ENCODE measurements at places on chromosomes 5 and 9. TPM values are rescaled to one million over a fixed set of nuclear protein-coding genes. Genes with fewer than 3 reads are reported as not detected.
A peak's percentile ranks its signal among the peaks of the same experiment; 100 is the strongest.

- no peak for DNase-seq
Measured at GRCh38 chr5:133749331-133749985, 137.1 kb upstream of the FSTL4 start.

DNA sequence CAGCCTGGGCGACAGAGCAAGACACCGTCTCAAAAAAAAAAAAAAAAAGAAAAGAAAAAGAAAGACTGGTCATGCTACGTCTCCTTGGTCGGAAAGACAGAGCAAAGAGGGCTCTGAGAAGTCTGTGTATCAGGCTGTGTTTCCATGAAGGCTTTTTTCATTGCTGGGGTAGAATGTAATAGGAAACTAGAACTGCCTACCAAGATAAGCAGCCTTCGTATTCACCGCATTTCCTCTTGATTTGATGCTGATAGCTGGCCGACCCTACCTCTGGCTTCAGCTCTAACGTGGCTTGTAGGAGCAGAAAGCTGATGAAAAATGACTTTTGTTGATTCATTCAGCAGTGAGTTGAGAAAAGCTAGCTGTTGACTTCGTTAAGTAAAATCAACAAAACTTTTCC is 17.4 kb downstream of the SLC1A3 start:
- DNase-seq, result no peak

DNA sequence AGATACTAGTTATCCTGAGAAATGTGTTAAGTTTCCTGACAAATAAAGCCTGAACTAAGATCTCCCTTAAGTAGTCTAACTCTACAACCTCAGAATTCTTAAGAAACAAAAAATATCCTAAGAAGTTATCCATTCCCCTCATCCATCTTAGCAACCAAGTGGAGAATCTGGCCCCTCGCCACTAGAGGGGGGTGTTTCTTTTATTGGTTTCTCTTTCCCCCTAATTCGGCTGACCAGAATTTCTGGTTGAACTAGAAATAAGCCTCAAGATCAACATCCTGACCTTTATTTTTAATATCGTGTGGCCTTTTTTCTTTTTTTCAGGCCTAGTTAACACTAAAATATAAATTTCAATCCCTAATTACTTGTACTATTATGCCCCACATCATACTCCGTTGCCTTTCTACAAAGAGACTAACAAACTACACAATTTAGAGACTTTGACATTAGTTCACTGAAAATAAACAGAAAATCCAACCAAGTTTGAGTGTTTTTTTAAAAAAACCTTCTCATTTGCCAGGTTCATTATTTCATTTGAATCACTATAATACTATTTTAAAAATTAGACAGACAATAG is 14.3 kb upstream of the NR4A3 start:
- peak; percentile 64 for DNase-seq

GRCh38 chr5:32961059-32961415 is 249.9 kb downstream of the NPR3 start:
- DNase-seq, result no peak

The KCTD16 gene
- total RNA-seq, result 16.9 TPM

- no peak for DNase-seq
Measured at GRCh38 chr5:142032747-142033631, 20.2 kb upstream of the GNPDA1 start.

DNA sequence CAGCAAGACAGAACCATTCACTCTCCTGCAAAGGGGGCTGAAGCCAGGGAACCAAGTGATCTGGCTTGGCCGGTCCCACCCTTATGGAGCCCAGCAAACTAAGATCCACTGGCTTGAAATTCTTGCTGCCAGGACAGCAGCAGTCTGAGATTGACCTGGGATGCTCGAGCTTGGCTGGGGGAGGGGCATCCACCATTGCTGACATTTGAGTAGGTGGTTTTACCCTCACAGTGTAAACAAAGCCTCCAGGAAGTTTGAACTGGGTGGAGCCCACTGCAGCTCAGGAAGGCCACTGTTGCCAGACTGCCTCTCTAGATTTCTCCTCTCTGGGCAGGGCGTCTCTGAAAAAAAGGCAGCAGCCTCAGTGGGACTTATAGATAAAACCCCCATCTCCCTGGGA is 60.5 kb downstream of the TNFSF8 start:
- DNase-seq, result no peak

- DNase-seq, result no peak
Measured at GRCh38 chr5:179120951-179121666, 60.9 kb downstream of the ZNF354C start.

The SPATA31D4 gene
- total RNA-seq, result not detected

The IL9 gene
- total RNA-seq, result not detected

The LRRC19 gene
- total RNA-seq, result not detected

DNA sequence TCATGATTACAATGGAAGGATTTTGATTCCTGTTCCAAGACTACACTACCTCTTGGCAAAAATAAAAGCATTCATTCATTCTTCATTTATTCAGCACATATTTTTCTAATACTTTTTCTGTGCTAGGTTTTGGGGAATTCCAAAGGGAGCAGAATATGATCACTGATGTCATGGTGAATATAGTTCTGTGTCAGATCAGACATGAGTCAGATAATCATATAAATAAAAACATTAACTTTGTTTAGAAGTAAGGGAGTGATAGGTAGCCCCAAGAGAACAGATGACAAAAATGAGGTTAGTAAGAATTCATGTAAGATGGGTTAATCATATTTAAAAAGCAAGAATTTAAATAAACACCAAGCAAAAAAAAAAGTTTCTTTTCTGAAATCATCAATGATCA is 94.1 kb upstream of the RANBP6 start:
- DNase-seq, result no peak

GRCh38 chr5:71910741-71911140 is 191.7 kb downstream of the CARTPT start:
- no peak for DNase-seq

- DNase-seq, result no peak
Measured at GRCh38 chr5:9165546-9165945, 380.3 kb downstream of the SEMA5A start.

GRCh38 chr5:78600687-78601414 is 47.7 kb downstream of the LHFPL2 start:
- no peak for DNase-seq

The TAF11L5 gene
- total RNA-seq, result 0.83 TPM

The PTPN3 gene
- 1.6 TPM for total RNA-seq

The GPR151 gene
- total RNA-seq, result not detected

GRCh38 chr9:82513242-82513751 is 524.7 kb downstream of the SPATA31D1 start:
- no peak for DNase-seq

DNA sequence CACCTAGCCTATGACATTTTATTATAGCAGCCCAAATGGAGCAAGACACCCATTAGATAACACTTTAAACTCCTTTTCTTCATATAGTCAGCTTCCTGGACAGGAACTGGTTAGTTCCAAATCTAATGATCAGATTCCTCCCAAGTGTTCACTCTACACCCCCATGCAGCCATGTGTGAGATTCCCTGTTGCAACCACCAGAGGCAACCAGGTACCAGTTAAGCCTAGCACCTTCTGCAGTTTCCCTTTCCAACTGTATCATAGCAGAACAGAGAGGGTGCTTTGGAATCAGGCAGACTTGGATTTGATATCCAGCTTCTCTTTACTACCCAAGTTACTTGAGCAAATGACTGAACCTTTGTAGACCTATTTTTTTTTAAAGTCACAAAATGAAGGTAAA is 296.6 kb upstream of the PCSK5 start:
- no peak for DNase-seq

The IRGM gene
- total RNA-seq, result not detected

The NAIP gene
- total RNA-seq, result 32.5 TPM

Measured in glutamatergic neuron (in vitro differentiated cells).